ENCODE measurements at places on chromosomes 1 and 21. TPM values are rescaled to one million over a fixed set of nuclear protein-coding genes. Genes with fewer than 3 reads are reported as not detected.

The LORICRIN gene
- total RNA-seq, result not detected

The SH3BGR gene
- 16.6 TPM for total RNA-seq

The TNNI3K gene
- 4.2 TPM for total RNA-seq

- peak; percentile 91 for DNase-seq
- no peaks in the 10 kb centered on the region for H3K27me3 ChIP-seq
- H3K36me3 ChIP-seq, result no peaks in the 10 kb centered on the region
Observed at GRCh38 chr1:213492161-213493041, 441.4 kb downstream of the RPS6KC1 start.

DNA sequence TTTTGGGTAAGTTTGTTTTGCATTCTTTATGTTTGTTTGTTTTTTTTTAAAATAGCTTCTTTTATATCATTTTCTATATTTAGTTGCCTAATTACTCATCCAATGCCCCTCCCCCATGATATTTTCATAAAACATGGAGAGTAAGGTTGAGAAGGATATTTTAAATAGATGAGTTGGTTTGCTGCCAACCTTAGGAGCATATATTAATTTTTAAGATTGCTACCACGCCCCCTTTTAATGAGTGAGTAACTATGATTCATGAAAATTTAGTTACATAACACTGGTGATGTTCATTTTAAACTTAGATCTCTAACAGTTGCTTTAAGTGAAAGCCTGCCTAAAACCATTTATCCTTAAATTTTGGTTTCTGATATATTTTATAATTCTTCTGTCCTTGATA is 18.7 kb downstream of the TMEM50A start:
- peaks cover 99% of the 10 kb centered on the region for H3K36me3 ChIP-seq
- no peak overlapping the region for H3K27ac ChIP-seq
- DNase-seq, result no peak
- H3K4me3 ChIP-seq, result no peak overlapping the region
- H3K27me3 ChIP-seq, result no peaks in the 10 kb centered on the region

DNA sequence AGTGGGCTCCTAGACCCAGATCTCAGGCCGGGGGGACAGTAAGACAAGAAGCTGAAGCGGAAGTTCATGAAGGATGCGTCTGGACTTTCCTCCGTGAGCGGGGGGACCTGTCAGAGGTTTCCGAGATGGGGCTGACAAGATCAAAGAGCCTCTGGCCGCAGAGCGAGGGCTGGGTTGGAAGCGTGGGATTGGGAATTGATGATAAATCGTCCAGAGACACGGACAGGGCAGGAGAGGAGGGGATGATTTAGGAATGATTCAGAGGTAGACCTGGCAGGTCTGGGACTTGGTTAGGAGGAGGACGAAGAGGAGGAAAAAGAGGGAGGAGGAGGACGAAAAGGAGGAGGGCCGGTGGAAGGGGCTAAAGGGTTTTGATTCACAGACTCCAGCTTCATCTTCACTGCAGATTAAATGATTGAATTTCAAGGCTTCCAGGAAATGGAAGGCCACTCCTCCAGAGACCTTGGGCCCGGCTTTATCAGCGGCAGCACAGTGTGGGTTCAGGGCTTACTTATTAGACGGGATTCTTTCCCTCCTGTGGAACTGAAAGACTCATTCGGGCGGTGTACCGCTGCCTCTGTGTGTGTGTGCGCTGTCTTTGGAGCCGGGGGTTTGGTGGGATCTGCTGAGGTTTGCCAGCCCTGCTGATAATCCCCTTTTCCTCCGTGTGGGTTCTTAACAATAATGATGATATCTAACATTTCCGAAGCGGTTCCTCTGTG is 85.7 kb upstream of the SLC45A1 start:
- H3K4me1 ChIP-seq, result peaks cover 10% of the 10 kb centered on the region
- H3K36me3 ChIP-seq, result no peaks in the 10 kb centered on the region
- H3K4me3 ChIP-seq, result no peak overlapping the region
- no peak for DNase-seq

- no peak for DNase-seq
- H3K36me3 ChIP-seq, result no peaks in the 10 kb centered on the region
- H3K27ac ChIP-seq, result no peak overlapping the region
- H3K27me3 ChIP-seq, result no peaks in the 10 kb centered on the region
- H3K4me1 ChIP-seq, result no peaks in the 10 kb centered on the region
Observed at GRCh38 chr21:22020221-22020620, 1022.0 kb downstream of the NCAM2 start.

DNA sequence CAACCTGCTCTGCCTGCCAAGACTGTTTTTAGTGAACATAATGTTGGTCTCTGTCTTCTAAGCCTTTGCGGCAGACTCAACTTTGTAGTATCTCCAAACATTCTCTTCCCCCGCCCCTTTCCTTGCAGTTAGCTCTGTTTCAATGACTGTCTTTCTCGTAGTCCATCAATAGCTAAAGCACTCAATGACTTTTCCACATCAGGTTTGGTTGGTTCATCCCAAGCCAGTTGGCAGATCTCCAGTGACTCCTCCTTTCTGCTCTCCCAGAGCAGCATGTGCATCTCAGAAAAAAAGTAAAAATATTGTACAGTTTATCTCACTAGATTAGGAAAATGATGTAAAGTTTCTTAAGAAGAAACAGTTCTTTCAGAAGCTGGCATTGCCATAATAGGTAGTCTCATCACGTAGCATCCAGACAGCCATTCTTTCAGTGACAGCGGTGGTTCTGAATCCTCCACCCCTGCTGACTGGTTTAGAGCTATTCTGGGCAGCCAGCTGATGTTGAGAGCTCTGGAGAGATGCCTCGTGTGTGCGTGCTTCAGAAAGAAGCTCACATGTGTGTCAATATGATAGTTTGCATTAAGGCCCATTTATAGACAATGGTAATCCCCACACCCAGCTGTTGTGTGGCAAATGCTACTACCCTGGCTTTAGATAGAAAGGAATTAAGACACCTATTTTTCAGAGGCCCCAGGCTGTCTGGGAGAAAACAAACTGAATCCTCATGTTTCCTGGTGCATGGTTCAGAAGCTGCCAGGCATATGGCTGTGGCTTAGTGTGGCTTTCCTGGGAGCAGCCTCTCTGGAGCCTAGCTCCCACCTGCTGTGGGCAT is 53.2 kb downstream of the CNN3 start:
- H3K4me3 ChIP-seq, result no peak overlapping the region
- H3K27me3 ChIP-seq, result no peaks in the 10 kb centered on the region
- H3K4me1 ChIP-seq, result peaks cover 28% of the 10 kb centered on the region
- no peak for DNase-seq
- H3K27ac ChIP-seq, result peak overlapping the region; percentile 85
- no peaks in the 10 kb centered on the region for H3K36me3 ChIP-seq

GRCh38 chr1:93559045-93559444 is 111.1 kb downstream of the FNBP1L start:
- H3K36me3 ChIP-seq, result peaks cover 8% of the 10 kb centered on the region
- DNase-seq, result no peak
- H3K27ac ChIP-seq, result no peak overlapping the region
